ENCODE measurements at places on chromosomes 4 and X.
A peak's percentile ranks its signal among the peaks of the same experiment; 100 is the strongest.

GRCh38 chr4:73586040-73586439 lies 34.2 kb downstream of the RASSF6 start:
- DNase-seq, result no peak

DNA sequence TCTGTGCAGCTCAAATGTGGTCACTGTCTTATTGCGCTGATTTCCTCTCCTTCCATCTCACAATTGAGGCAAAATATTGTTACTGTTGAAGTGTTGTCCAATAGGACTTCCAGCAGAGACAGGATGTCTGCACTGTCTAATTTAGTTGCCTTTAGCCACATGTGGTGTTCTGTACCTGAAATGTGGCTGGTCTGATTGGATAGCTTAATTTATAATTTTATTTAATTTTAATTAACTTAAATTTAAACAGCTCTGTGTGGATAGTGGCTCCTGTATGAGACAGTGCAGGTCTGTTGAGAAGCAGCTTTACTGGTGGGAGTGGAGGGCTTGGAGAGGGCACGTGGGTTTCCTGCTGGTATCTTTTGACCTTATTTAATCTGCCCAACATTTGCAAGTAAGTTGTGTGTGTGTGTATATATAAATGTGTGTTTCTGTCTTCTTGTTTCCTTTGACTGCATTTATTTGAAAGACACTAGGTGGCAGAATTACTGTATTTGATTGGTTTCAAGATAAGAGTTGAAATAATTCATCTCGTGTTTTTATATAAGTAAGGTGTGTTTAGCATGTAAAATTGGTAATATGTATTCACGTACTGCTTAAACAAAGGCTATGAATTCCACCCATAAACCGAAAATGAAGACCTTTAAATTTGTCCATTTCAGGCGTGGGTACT lies 55.3 kb upstream of the MSANTD1 start:
- DNase-seq, result peak; percentile 58

DNA sequence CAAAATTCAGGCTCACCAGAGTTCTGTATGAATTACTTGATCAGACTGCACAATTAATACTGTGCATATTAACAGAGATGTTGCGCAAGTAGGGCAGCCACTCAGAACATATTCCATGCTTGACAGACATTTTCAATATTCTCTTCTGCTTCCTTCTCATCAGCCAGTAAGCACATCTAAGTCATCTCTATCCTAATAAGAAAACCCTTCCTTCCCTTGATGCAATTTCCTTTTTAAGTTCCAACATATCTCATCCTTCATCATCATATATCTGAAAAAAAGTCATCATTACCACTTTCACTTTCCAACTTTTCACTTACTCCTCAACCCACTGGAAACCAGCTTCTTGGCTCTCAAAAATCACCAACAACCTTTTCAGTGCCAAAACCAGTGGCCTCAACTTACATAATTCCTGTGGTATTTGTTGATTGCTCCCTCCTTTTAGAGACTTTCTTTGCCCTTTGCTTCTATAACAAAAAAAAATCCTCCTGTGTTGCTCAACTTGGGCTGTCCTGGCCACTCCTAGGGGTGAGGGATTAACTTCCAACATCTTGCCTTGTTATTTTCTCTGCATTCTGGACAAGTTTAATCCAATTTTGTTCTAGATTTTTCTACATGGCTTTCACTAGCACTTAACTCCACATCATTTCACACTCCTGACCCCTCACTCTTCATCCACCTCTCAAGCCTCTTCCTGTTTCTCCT lies 14.1 kb downstream of the MBNL3 start:
- peak; percentile 2 for DNase-seq

GRCh38 chr4:84778041-84778440 lies 188.4 kb downstream of the WDFY3 start:
- DNase-seq, result no peak

DNA sequence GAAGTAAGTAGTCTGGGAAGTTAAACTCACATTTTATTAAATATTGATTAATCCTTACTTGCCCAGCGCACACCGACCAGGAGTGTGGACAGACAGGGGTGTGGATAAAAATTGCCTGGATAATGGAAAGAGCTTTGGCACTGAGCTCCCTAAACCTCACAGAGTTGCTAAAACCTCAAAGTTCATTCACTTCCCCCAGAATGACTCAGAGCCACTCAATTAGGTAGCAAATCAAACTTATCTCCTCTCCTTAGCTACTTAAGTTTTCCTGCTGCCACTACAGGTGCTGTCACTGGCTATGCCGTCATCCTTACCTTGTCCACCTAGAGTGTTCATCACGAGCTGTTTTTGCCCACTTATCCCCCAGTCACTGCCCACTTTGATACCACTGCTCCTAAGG lies 27.0 kb upstream of the MID1IP1 start:
- no peak for DNase-seq
